ENCODE measurements at places on chromosomes 4 and X.

GRCh38 chr4:186904101-186904500 lies 180.4 kb upstream of the FAT1 start:
- DNase-seq: no peak

DNA sequence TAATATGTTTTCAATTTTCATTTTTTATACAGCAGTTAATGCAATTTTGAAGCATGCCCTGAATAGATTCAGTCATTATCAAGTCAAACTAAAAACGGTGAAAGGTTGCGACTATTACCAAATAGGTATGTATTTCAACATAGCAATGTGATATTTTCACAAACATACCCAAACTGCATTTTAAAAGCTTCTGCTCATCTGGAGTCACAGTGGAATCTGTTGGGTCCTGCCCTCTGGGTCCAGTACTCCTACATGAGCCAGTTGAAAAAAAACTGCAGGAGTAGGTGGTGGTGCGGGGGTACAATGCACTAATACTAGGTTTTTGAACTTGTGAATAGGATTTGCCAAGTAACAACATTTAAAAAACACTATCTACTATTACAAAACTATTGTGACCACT lies 938 bp downstream of the GPR34 start:
- DNase-seq: no peak

GRCh38 chr4:81635739-81636138 lies 164.0 kb upstream of the RASGEF1B start:
- peak; percentile 17 for DNase-seq

DNA sequence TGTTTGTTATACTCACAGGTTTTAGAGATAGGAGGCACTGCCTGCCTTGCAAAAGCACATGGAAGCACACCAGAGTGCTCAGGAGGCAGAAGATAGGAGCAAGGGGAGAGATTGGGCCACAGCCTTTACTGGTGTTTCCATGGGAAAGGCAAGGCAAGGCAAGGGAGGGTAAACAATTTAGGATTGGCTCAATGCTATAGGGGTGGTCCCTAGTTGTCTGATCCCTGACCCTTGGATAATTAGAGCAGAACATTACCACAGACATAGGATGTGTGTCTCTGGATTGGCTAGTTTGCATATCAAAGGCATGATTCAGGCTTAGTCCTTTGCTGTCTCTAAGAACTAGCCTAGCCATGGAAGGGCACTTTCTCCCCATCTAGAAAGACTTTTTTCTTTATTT lies 36.1 kb downstream of the GRXCR1 start:
- no peak for DNase-seq

DNA sequence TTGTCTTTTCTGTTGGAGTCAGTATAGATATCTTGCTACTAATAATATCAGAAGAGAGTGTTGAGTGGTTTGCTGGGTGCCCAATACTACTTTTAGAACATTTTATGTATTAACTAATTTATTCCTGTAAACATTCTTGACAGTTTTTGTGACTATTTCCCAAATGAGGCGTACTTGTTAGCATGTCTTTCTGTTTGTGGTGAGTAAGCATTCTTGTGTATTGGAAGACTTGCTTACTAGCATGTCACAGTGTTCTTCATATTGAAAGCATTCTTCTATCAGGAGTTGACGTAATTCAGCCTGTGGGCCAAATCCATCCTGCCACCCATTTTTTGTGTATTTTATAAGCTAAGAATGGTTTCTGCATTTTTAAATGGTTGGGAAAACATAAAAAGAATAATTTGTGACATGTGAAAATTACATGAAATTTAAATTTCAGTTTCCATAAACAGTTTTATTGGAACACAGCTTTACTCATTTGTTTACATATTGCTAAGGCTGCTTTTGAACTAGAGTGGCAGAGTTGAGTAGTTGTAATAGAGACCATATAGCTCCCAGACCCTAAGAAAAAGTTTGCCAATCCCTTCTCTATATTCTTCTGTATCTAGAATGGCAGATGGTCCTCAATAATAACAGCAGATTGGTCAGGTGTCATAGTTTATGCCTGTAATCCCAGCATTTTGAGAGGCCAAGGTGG lies 20.4 kb downstream of the REPS2 start:
- no peak for DNase-seq

- no peak for DNase-seq
These were observed 2.5 kb downstream of the SLC25A6 start for GRCh38 chrX:1389181-1389992.

DNA sequence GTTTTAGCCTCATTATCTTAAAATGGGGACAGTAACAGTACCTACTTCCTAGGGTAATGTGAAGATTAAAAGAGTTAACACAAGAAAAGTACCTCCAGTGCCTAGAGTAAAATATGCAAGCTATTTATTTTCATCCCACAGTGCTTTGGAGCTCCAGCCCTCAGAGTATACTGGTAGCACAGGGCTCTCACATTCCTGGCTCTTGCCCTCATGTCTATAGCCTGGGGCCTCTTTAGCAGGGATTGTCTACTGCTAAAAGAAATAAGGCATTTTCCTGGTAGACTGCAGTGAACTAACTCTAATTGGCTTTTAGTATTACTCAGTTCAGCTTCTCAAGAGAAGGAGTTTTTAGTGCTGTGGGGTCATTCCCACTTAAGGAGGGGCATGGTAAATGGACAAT lies 60.8 kb downstream of the RRAGB start:
- no peak for DNase-seq

DNA sequence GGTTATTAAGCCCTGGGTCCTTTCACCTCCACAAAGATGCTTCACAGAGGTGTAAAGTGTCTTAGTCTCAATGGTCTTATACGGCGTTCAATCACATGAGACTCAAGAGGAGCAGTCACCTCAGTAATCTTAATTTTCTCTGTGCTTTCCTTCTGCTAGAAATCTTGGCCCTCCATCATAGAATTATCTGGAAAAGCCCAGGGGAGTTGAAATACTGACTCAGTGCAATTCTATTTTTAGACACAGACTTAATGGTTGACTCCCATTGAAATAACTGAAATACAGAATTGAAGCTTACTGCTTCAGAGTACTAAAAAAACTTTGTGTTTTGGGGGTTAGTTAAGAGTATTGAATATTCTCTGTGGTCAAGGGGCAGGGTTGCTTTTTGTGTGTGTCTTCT lies 94.5 kb upstream of the IL15 start:
- DNase-seq: no peak
